Naive thymus-derived CD4-positive, alpha-beta T cell (primary cell): ENCODE measurements at places on chromosomes 1 and 21. TPM values are rescaled to one million over a fixed set of nuclear protein-coding genes. Genes with fewer than 3 reads are reported as not detected.

DNA sequence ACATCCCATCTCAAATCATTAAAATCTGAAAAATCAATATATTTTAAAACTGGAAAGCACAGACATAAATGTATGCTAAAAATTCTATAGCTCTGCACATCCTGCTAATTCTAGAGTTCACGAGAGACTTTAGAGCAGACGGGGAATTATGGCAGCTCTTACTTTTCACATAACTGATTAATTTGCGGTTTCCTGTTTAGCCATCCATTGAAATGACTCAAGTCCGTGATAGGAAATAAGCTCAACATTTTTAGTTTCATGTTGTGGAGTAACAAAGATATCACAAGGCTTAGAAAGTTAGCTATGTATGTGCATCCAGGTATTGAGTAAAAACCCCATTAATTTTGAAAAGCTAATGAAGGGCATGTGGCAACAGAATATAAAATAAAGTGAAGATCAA lies 123.2 kb downstream of the SMYD2 start:
- no peak for DNase-seq

GRCh38 chr1:33126411-33127000 lies 45.6 kb downstream of the AZIN2 start:
- DNase-seq: no peak

GRCh38 chr1:100354971-100355394 lies 2.7 kb downstream of the CDC14A start:
- peak; percentile 25 for DNase-seq

Gene KPRP
- polyA plus RNA-seq: not detected

DNA sequence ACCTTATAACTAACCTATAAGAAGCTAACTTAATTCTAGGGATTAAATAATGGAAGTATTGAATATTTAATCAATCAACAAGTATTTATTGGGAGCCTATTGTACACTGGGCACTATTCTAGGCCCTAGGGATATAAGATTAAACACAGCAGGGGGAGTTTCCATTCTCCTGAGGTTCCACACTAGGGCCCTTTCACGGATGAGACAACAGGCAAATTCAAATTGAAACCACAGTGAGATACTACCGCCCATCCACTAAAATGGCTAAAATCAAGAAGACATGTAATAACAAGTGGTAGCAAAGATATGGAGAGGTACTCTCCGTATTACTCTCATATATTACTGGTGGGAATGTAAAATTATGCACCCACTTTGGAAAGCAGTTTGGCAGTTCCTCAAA lies 674.4 kb downstream of the KIF26B start:
- no peak for DNase-seq

GRCh38 chr1:1777583-1777899 lies 729 bp downstream of the NADK start:
- DNase-seq: no peak

- DNase-seq: no peak
These were observed 20.6 kb downstream of the CCDC190 start for GRCh38 chr1:162840250-162840839.

Gene WNT3A
- not detected for polyA plus RNA-seq

- no peak for DNase-seq
These were observed 32.6 kb downstream of the KCNC4 start for GRCh38 chr1:110242731-110243130.

- DNase-seq: peak; percentile 69
These were observed 39.9 kb downstream of the F5 start for GRCh38 chr1:169546087-169546995.

- DNase-seq: no peak
These were observed 481.2 kb downstream of the MATN1 start for GRCh38 chr1:30242168-30242567.
